ENCODE measurements at places on chromosomes 4 and X. TPM values are rescaled to one million over a fixed set of nuclear protein-coding genes. Genes with fewer than 3 reads are reported as not detected.

Gene ADH1A
- polyA plus RNA-seq = 1.3 TPM

Gene FANCB
- polyA plus RNA-seq = 1.4 TPM

Gene TCEANC
- polyA plus RNA-seq = 3.6 TPM

Gene CLDN34
- polyA plus RNA-seq = 0.07 TPM

Gene TCEAL5
- 6.2 TPM for polyA plus RNA-seq

Gene FAM9B
- 0.15 TPM for polyA plus RNA-seq

Gene TMPRSS11A
- polyA plus RNA-seq = 0.04 TPM

Gene KIF4A
- polyA plus RNA-seq = 7.7 TPM

Gene AMBN
- not detected for polyA plus RNA-seq

Gene GRPR
- polyA plus RNA-seq = 0.34 TPM

Gene SMR3B
- polyA plus RNA-seq = not detected

Gene GPR34
- polyA plus RNA-seq = 10.5 TPM

Gene ITIH6
- 0.04 TPM for polyA plus RNA-seq

Gene BEX5
- 10.4 TPM for polyA plus RNA-seq

Gene OTOP1
- polyA plus RNA-seq = not detected

Gene PNMA3
- polyA plus RNA-seq = 65.1 TPM

Gene GPRASP3
- 10.7 TPM for polyA plus RNA-seq

Gene STATH
- polyA plus RNA-seq = not detected

Gene YIPF6
- 29.2 TPM for polyA plus RNA-seq

Gene BMPR1B
- polyA plus RNA-seq = 1.2 TPM
